Muscle of arm (tissue), 14 donors: ENCODE measurements at places on chromosomes 13 and 19.

GRCh38 chr19:35162471-35163326, 8.2 kb downstream of the FXYD5 start:
- DNase-seq = no peak

DNA sequence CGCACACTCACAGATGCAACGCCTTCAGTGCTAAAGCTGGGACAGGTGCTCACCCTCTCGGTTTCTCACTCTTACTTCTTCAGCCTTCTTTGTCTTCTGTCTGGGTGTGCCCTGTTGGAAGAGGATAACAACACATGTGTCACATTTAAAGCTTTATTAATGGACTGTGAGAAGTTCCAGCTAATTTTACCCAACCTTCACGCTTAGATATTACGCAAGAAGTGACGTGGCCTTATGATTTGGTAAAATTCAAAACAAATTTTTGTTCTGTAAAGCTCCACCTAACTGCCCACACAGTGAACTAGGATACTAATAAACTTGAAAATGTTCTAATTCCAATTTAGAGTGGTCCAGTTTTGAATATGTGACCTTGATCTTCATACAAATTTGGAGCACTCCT, 66.7 kb upstream of the LRCH1 start:
- no peak for DNase-seq

DNA sequence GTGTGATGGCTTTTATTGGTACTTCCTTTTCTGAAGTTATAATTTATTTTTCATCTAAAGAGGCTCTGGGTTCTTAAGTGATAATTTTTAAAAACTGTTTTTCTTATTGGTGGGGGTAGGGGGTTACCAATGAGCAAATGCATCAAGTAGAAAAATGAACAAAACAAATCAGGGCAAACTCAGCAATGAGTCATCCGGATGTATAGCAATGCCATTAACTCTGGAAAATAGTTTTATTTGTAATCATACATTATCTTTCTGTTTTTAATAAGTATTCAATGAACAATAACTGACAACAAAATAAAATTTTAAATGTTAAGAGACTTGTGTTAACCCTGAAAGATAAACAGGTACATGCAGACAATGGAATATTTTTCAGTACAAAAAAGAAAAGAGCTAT, 67.6 kb downstream of the UFM1 start:
- DNase-seq = no peak

GRCh38 chr19:17209126-17210036, 5.8 kb upstream of the USE1 start:
- no peak for DNase-seq

DNA sequence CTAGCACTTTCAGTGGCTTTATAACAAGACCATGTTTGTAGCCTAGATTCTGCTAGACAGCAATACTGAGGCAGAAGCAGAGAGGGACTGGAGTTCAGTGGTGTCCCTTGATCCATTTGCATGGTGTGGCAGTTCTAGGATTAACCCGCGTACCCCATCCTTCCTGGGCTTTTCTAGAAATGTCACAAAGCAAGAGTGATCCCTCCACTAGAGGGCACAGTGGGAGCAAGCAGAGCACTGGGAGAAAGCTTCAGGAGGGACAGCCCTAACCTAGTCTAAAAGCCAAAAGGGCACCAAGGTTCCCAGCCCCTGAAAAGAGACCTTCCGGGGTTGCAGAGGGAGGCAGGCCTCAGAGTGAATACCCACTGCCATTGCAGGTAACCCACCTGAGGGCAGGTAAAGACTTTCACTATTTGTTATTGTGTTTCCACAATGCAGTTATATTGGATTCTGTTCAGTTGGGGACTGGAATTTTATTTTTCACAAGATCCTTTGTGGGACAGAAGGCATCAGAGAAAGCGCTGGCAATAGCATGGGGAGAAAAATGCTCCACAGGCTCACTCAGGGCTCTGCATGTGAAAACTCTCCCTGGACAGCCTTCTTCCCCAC, 170.6 kb downstream of the FLT1 start:
- DNase-seq = no peak

DNA sequence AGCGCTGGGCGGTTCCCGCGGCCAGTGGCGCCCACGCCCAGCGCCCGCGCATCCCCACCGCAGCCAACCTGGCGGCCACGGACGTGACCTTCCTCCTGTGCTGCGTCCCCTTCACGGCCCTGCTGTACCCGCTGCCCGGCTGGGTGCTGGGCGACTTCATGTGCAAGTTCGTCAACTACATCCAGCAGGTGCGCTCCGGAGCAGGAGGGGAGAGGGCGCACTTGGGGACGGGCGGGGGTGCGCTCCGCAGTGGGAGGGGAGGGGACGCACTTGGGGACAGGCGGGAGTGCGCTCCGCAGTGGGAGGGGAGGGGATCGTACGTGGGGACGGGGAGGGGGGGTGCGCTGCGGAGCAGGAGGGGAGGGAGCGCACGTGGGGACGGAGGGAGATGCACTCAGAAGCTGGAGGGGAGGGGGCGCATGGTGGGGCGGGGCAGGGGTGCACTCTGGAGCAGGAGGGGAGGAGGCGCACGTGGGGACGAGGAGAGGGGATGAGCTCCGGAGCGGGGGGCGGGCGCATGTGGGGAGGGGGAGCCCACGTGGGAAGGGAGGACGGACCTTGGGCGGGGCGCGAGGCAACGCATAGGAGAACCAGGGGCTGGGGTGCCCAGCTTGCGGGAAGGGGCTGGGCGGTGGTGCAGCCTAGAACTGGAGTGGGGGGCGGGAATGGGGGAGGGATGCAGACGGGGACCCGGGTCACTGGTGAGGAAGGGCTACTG, 1.5 kb downstream of the KISS1R start:
- no peak for DNase-seq

GRCh38 chr13:71862459-71862943, 4.5 kb downstream of the DACH1 start:
- no peak for DNase-seq
